ENCODE measurements at places on chromosomes 11 and 22. TPM values are rescaled to one million over a fixed set of nuclear protein-coding genes. Genes with fewer than 3 reads are reported as not detected.

The ARHGAP8 gene
- total RNA-seq: 57.3 TPM

The HEPACAM gene
- not detected for total RNA-seq

The PRG2 gene
- total RNA-seq: not detected

The FGF19 gene
- total RNA-seq: not detected

The DRICH1 gene
- total RNA-seq: 0.64 TPM

The MRGPRF gene
- 3.4 TPM for total RNA-seq

The SOX6 gene
- total RNA-seq: 7.8 TPM

The ELMOD1 gene
- total RNA-seq: 0.22 TPM

The UPK3A gene
- total RNA-seq: not detected

The LRP4 gene
- total RNA-seq: 43.3 TPM

The SCO2 gene
- total RNA-seq: 5.5 TPM

The LARGE2 gene
- total RNA-seq: 1.1 TPM

The CD3D gene
- total RNA-seq: 8.0 TPM

The PRG3 gene
- not detected for total RNA-seq

The VPS51 gene
- 186 TPM for total RNA-seq

The FAM181B gene
- total RNA-seq: 0.27 TPM

The ARL14EP gene
- 11.3 TPM for total RNA-seq

The NTM gene
- 1.7 TPM for total RNA-seq

The KRTAP5-4 gene
- total RNA-seq: not detected

The SCN3B gene
- total RNA-seq: 0.43 TPM

The FSHB gene
- not detected for total RNA-seq

The CNIH2 gene
- total RNA-seq: 1.1 TPM

The MISFA gene
- 1.8 TPM for total RNA-seq

The PPFIBP2 gene
- total RNA-seq: 63.5 TPM

The MPEG1 gene
- total RNA-seq: 24.2 TPM

The TECTA gene
- total RNA-seq: 0.24 TPM

The SLC35F2 gene
- 32.9 TPM for total RNA-seq

The TRIM29 gene
- 6.1 TPM for total RNA-seq

The ART5 gene
- not detected for total RNA-seq

The ZNF408 gene
- total RNA-seq: 11.6 TPM

The THYN1 gene
- 28.5 TPM for total RNA-seq

The AASDHPPT gene
- total RNA-seq: 15.8 TPM

The TRPM5 gene
- total RNA-seq: 3.8 TPM

The RIC3 gene
- total RNA-seq: 1.4 TPM

The ZNF215 gene
- total RNA-seq: 5.6 TPM

The OAF gene
- total RNA-seq: 189 TPM

The LINC01488 gene
- total RNA-seq: not detected

The GAL3ST1 gene
- 12.1 TPM for total RNA-seq

Data from left colon (tissue), 2 donors.